ENCODE measurements at places on chromosomes 7 and 10.

GRCh38 chr10:33869028-33869427, 534.6 kb upstream of the NRP1 start:
- no peak for DNase-seq

DNA sequence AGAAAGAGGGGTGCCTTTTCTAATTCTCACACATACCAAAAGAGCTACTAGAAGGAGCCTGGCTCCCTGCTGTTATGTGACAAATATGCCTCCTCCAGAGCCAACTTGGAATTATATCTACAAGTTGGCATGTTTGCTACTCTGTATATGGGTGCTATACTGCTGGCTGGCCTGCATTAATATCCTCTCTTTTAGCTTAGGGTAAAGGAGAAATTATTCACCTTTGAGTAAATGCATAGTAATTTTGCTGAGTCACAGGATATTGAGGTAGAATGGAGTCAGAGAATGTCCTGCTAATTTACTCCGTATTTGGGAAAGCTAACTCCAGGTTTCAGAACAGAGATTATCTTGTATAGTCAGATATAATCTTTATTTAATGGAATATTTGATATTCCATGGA, 24.2 kb upstream of the LIPN start:
- DNase-seq = no peak

- no peak for DNase-seq
Measured at GRCh38 chr7:139538881-139539635, 15.6 kb downstream of the CLEC2L start.

DNA sequence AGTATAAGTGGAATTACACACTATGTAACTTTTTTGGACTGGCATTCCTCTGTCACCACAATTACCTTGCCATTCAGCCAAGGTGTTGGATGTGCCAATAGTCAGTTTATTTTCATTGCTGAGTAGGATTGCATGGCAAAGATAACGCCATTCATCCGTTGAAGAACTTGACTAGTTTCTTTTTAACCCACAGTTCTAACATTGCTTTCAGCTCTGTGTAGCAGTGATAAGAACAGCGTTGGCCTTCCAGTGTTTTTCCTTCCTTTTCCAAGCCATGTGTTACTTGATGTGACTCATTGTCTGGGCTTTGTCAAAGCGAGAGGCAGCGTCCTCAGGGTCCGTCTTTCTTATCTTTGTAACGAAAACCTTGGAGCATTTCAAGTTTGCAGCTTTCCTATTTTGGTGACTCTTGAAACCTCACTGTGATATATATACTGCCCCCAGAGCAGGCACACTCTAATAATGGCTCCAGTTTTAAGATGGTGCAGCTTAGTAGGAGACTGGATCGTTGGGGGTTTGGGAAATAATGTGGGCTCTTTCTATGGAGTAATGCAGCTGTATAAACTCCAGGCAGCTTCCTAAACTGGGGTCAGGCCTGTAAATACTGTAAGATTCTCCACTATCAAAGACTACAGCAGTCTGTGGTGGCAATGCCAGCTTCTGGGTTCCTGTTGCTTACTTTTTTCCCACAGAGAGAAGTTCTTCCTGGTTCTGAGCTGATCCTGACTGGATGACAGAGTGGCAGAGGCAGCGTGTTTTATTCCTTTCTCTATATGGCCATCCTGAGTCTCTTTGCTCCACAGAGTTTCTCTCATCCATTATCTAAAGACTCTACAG, 41.7 kb downstream of the AKR1E2 start:
- no peak for DNase-seq

DNA sequence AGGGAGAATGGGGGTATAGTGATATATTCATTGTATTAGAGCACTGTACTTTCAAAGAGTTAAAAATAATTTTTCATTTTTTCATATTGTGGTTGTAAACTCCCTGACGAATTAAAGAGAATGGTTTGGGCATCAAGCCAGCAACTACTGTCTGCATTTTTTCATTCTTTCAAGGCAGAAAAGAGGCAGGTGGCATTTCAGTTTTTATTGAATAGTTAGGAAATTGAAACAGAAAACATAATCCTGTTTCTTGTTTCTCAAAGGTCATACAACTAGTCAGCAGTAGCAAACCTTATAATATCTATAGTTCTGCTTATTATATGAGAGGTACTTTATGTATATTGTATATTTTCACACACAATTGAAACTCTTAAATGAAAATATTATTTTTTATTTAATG, 303.9 kb upstream of the KCND2 start:
- DNase-seq = no peak

DNA sequence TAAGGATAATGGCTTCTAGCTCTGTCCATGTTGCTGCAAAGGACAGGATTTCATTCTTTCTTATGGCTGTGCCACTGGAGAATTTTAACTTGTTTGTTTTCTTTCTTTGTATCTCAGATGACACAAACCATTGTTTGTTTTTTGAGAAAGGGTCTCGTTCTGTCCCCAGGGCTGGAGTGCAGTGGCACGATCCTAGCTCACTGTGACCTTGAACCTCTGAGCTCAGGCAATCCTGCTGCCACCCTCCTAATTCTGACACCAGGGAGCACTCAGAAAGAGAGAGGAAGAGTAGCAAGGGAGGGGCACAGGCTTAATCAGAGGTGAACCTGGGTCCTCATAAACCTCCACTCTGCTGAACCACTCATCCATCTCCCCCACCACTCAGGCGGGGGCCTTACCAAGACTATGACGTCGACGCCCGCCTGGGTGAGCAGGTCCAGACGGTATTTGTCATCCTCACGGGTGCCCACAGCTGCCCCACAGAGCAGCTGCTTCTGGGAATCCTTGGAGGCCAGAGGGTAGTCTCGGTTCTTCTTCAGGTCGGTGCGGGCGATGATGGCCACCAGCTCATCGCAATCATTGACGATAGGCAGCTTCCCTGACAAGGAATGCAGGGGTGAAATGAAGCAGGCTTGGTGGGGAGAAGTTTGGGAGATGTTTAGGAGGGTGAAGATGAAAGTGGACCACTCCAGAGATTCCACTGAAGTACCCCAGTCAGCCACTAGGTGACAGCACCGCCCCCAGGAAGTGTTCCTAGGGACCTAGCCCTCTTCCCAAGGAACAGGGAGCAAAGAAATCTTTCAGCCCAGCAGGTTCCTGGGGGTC, 11.6 kb downstream of the IMPDH1 start:
- peak; percentile 21 for DNase-seq

All from stimulated activated naive CD4-positive, alpha-beta T cell (primary cell).